Effector CD8-positive, alpha-beta T cell (primary cell): ENCODE measurements at places on chromosomes 7 and 10.

DNA sequence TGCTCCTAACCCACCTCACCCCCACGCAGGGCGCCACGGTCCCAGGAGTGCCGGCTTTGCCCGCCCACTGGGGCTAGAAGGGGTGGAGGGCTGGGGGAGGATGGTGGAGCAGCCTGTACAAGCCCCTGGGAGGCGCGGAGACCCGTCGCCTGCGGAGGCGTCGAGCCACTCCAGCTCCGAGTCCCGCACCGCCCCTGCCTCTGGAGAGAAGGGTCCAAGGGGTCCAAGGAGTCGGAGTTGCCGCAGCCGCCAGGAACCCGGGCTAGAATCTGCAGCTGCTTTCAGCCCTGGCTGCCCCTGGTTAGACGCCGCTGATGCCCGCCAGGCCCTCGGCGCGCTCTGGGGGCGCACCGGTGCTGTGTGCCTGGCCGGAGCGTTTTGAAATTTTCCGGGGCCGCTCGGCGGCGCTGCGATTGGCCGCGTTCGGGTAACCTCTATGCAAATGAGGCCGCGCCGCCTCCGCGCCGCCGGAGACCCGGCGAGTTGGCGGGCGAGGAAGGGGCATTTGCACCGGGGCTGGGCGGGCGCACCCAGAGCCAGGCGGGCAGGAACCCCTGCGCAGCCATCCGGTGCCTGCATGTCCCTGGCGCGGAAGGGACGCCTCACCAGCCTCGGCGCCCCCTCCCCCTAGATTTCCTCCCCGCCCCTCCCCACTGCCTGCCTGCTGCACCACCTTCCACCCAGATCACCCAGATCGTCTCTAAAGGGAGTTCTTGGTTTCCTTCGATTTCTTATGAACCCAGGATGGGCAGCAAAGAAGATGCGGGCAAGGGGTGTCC, at the start of gene HMX2:
TSS of gene HMX2 (plus strand) at position 502 of the 779 bp plus-strand sequence. CDS start at position 745, 243 bp downstream.
- DNase-seq, result no peak

GRCh38 chr10:29634764-29635625, at the start of gene SVIL:
SVIL (minus strand) TSS chr10:29634971; CDS start chr10:29555058, 79,913 bp downstream.
- DNase-seq, result no peak

- DNase-seq, result no peak
Measured at GRCh38 chr10:99927721-99928280, 81.9 kb downstream of the DNMBP start.

DNA sequence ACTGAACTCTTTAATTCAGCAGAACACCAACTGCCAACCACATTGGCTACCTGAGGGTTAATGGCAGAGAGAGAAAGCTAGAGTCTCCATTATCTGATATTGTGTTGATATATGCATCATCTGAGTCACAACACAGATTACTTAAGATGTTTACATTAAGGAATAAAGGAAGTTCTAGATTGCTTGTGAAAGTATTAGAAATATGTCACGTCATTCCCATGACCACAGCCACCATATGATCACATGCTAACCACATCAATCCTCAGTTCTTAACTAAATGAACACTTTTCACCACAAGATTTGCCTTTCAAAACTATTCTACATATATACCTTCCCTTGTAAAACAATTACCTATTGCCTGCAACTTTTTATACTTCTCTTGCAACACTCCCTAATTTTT, 337.9 kb downstream of the FGFR2 start:
- no peak for DNase-seq

DNA sequence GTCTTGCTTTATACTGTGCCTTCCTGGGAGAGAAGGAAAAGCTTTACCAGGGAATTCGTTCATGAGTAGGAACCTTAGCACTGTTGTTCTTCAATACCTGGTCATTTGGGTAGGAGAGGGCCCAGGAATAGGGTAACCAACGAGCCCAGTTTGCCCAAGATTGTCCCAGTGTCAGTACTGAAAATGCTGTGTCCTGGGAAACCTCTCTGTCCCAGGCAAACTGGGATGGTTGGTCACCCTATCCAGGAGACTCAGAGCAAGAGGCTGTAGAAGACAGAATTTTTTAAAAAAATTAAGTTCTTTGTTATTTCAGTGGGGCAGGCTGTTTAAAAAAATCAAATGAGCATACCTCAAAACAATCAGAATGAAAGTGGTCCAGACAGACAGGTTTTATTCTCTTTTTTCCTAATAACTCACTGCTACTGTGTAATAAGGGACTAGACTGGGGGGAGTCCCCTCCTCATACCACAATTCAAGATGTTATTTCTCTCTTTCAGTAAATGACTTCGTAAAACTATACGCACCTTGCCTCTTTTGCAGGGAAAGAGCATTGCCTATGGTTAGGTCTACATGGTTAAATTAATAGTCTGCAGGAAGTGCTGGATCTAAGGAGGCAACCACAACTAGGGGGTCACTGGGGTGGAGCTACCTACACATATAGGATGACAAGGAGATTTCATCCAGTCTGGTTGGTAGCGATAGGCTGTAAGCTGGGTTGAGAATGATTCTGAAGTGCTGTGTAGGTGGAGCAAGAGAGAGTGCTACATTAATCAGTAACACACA, 41.1 kb upstream of the FAM133B start:
- DNase-seq, result no peak

- DNase-seq, result no peak
Measured at GRCh38 chr10:71555087-71555723, 158.5 kb downstream of the CDH23 start.

DNA sequence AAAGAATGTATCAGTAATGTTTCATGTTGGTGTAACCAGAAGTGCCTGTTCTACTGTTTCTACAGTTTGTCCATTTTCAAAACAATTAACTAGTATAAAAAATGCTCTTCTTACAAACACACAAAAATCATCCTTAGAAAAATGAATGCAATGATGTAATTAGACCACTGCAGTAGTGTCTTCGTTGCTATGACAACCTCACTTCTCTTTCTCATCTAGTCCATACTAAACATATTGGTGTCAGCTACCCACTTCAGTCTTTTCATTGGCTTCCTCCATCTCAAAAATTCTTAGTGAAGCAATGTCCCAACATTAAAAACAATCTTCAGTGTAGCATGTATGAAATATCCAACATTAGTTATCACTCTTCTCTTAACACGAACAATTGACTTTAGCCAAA, 1265.8 kb downstream of the REEP3 start:
- DNase-seq, result no peak
